Activated CD4-positive, alpha-beta T cell treated with anti-CD3 and anti-CD28 coated beads, Interleukin-2, amount 50 U/mL, for 4 hours (primary cell): ENCODE measurements at places on chromosomes 16 and 17.

GRCh38 chr17:60327901-60328273, 64.0 kb downstream of the USP32 start:
- DNase-seq, result no peak

DNA sequence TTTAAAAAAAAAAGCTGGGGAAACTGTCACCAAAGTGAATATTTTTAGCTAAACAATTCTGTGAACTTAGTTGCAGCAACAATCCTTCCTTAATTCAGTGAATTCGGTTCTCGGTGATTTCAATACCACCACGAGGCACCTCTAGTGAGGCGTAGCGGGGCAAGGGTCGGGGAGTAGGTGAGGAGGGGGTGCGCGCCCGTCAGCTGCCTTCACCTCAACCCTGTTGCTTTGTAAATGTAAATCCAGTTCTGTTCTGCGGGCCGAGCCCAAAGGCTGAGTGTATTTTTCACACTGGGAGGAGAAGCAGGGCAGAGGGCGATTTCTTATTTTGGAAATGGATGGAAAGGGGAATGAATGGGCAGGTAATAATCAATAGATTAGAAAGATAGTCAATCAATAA, 17.4 kb downstream of the SALL1 start:
- DNase-seq, result no peak

DNA sequence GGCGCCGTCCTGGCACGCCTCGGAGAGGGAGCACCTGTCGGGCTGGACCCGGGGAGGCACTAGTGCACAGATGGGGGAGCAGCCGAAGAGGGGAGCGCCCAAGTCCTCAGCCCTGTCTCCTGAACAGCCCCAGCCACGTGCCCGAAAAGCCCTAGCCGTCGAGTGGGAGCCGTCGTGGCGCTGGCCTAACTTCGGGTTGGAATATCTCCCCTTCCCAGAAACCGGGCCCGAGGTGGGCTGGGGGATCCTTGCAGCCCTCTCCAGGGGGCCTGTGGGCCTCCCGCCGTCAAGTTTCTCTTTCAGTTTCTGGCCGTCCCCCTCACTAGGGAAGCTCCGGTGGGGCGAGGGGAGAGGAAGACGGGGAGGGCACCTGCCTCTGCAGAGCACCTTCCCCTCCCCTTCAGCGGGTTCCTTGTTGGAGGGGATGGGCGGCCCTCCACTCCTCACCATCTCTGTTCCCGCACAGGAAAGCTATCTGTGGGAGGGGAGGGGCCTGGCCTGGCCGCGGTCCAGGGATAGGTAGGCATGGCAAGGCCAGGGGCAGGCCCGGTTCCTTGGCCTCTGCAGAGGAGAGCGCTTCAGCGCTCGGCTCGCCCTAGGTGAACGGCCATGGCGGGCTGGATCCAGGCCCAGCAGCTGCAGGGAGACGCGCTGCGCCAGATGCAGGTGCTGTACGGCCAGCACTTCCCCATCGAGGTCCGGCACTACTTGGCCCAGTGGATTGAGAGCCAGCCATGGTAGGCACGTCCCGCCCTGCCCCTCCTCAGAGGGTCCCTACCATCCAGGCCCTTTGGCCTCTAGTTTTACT, 709 bp downstream of the STAT5A start:
- DNase-seq, result peak; percentile 57

- no peak for DNase-seq
Measured at GRCh38 chr17:63178530-63178929, 212.5 kb downstream of the TANC2 start.

DNA sequence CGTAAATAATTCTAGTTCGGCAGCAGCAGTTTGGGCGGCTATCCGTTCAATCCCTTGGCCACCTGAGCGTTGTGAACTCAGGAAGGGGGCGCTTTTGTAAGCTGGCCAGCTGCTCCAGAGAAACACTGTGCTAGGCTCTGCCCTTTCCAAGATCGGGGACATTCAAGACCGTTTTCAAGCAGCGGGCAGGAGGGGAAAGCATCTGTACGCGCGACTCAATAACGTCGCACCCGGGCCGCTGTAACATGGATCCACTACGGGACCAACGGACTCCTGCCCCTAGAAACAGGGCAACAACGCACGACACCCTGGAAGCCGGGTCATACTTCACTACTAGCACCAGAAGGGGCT, 463 bp downstream of the TOP2A start:
- DNase-seq, result no peak

- no peak for DNase-seq
Measured at GRCh38 chr16:17318238-17318637, 152.5 kb downstream of the XYLT1 start.

DNA sequence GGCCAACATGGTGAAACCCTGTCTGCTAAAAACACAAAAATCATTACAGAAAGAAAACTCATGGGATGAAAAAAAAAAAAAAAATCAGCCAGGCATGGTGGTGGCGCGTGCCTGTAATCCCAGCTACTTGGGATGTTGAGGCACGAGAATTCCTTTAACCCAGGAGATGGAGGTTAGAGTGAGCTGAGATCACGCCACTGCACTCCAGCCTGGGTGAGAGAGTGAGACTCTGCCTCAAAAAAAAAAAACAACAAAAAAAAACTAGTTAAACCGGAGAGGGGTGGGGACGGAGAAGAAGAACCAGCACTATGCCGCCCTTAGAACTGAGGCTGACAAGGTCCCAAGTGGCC, 7.4 kb upstream of the NOTUM start:
- no peak for DNase-seq

- no peak for DNase-seq
Measured at GRCh38 chr16:1338119-1338730, 4.8 kb downstream of the BAIAP3 start.
